ENCODE measurements at places on chromosomes 3 and 15.

GRCh38 chr15:87527416-87527815 is 729.1 kb downstream of the NTRK3 start:
- DNase-seq = no peak

- no peak for DNase-seq
These were observed 21.1 kb downstream of the CCRL2 start for GRCh38 chr3:46427916-46428833.

DNA sequence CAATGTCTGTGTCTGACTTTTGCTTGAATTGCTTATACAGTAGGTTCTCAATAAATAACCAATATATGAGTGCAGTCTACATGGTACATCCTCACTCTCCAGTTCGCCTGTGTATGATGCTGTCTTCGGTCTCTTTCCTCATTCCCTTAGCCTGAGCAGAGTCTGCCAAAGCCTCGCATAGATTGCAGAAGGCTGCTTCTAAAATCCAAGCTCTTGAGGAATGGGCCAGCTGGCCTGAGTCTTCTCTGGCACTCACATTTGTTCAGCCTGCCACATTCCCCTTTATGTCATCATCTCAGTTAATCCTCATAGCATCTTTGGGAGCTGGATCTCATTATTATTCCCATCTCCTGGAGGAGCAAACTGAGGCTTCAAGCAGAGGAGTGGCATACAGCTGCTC is 27.2 kb upstream of the ADAMTS7 start:
- DNase-seq = no peak

DNA sequence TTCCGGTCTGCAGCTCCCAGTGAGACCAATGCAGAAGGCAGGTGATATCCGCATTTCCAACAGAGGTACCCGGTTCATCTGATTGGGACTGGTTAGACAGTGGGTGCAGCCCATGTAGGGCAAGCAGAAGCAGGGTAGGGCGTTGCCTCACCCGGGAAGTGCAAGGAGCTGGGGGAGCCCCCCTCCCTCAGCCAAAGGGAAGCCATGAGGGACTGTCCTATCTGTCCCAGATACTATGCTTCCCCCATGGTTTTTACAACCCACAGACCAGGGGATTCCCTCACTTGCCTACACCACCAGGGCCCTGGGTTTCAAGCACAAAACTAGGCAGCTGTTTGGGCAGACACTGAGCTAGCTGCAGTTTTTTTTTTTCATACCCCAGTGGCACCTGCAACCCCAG is 71.8 kb downstream of the CPNE4 start:
- DNase-seq = no peak

DNA sequence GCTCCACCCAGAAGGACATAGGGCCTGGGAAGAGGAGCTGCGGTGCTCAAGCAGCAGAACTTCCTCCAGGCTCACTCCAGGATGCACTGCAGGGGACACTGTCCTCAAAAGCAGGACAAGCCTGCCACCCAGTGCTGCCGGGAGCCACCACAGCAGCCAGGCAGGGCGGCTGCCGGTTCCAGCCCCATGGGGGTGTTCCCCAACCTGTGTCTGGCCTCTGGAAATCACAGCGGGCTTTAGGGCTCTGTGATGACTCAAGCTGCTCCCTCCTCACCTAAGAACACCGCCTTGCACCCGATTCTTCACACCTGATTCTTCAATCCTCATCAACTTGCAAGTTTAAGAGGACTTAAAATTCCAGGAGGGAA is 71.9 kb upstream of the SLC6A11 start:
- DNase-seq = no peak

GRCh38 chr15:64017082-64017588 is 29.1 kb downstream of the DAPK2 start:
- DNase-seq = no peak

Data from NCI-H510A (cell line).